NCI-H2227 treated with DMSO at 0.1 percent for 48 hours (cell line): ENCODE measurements at places on chromosomes 13 and 19.

DNA sequence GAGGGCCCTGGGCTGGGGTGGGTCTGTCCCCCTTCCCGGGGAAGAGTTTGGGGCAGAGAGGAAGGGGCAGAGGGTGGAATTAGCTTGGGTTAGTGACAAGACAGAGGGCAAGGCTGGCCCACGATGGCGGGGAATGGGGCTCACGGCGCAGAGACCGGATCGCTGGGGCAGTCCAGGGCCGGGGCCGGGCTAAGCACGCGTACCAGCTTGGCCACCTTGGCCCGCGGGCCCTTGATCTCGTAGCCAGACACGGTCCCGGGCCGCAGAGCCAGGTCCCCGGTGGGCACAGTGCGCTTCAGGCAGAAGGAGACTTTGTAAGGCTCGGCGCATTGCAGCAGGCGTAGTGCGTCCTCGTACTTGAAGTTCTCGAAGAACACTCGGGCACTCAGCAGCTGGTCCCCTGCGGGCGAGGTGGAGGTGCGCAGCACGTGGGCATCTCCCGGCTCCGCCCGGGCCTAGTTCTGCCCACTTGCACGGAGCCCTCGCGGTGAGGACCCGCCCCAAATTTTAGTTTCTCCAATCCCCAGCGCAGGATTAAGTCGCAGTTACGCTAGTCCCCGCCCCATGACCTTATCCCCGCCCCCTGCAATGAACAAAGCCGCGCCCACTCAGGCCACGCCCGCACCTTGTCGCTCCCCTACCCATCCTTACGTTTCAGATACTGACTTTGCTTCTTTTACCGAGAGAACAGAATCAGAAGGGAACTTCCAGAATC, 8.6 kb upstream of the HIPK4 start:
- DNase-seq: peak; percentile 98

DNA sequence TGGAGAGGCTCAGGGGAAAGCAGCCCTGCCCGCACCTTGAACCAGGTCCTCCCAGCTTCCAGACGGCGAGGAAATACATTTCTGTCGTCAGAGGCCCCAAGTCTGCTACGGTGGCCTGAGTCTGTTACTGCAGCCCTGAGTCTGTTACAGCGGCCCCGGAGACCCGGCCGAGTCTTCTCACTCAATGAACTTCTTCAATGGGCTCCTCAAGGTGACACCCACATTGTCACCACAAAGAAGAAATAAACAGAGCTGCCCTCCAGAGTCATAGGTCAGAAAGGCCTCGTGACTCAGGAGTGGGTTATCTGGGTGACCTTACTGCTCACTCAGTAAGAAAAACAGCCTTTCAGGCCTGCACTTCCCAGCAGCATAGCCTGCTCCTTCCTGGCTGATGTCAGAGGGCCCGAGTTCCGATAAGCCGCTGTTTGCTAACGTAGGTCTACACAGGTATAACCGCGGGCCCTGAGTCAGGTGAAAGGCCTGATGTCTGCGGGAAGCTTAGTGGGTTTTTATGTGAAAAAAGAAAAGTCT, 66.9 kb upstream of the TM9SF2 start:
- DNase-seq: no peak

GRCh38 chr19:5494773-5495172, 39.6 kb downstream of the ZNRF4 start:
- DNase-seq: no peak

GRCh38 chr13:112455476-112456059, 79.4 kb downstream of the SPACA7 start:
- DNase-seq: no peak

- no peak for DNase-seq
Measured at GRCh38 chr19:41917676-41918075, 10.6 kb downstream of the ERFL start.

DNA sequence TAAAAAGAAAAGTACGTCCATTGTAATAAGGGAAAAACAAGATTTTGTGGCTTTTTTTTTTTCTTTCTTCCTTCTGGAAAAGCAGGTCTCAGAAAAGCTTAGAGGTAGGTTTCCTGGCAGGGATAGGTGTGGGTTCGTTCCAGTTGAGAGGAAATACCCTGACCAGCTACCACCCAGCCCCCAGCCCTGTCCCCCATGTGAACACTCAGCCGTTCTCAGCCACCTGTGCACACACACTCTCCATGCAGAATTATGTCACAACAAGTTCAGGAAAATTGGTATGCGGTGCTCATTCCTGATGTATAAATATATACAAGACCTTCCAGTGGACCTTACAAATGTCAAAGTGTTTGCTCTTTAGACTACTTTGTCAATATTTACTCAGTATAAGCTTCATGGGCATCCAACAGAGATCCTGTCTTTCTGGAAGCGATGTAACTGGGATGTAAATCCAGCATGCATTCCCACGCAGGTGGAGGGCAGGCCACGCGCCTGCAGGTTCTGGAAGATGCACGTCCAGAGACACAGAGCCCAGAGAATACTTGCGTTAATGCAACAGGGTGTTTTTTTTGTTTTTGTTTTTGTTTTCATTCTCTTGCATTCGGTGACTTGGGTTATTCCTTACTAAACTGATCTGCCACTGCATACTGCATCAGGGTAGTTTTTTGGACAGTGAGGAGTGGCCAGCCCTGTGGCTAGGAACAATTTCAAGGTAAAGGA, 68.8 kb downstream of the TSHZ3 start:
- DNase-seq: no peak

DNA sequence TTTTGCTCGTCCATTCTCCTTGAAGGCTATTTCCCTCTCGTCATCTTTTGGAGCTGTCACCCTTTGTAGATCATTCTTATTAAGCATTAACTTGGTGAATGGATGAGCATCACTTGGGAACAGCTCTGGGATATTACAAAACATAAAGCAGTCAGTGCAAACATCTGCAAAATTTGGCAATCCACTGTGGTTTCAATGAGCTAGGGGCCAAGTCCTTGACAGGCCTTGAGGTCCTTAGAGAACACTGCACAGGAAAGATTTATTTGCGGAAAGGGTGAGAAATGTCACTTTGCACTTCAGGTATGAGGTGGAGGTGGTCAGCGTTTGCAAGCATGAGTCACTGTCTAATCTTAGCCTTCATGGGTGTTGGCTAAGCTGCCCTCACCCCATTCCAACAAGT, 239.7 kb upstream of the MAB21L1 start:
- no peak for DNase-seq

GRCh38 chr19:4969292-4969771, 419 bp downstream of the KDM4B start:
- DNase-seq: no peak

GRCh38 chr19:35779033-35779432, 3.7 kb downstream of the ARHGAP33 start:
- no peak for DNase-seq

DNA sequence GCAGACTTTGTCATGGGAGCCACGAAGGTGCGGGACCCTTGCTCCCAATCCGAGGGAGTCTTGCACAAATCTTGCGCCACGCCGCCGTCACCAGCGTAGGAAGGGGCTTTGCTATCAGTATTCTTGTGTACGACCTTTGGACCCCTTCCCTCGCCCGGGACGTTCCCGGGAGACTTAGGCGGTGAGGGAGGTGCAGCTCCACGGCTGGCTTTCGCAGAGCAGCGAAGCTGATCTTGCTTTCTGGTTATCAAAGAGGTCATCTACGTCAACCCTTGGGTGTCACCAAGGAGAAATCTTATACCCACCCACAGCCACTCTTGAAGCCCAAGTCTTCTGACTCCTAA, 583 bp downstream of the TECR start:
- DNase-seq: no peak

DNA sequence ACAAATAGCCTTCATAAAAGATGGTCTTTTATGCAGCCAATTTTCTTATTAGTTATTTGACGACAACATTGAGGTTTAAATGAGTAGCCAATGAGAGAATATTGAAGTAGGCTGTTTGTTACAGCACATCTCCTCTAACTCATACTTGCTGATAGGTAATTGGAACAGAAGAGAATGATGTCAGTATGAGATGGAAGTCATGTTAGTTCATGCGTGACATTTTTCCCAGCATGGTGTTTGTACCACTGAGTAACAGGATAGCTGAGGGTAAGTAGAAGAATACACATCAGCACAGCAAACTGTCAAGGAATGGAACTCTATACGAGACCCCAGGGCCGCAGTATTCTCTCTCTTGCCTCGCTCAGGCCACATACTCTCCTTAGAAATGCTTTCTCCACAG, 37.2 kb downstream of the COL4A2 start:
- DNase-seq: no peak

DNA sequence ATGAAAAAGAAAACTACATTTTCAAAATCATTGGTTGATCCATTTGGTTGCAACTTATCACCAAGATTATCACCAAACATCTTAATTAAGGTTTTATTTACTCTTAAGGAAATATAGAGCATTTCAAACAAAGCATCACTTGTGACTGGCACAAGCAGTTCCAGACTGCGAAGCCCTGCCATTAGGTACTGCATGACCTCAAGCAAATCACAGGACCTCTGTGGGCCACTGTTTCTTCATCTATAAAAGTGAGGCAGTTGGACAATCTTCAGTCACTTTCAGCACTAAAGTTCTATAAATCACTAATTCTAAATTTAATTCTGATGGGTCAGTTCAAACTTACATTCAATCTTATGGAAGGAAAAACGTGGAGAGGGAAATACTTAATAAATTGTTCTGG, 2.0 kb downstream of the ELF1 start:
- no peak for DNase-seq

GRCh38 chr13:110001670-110002275, 215.4 kb upstream of the IRS2 start:
- no peak for DNase-seq

DNA sequence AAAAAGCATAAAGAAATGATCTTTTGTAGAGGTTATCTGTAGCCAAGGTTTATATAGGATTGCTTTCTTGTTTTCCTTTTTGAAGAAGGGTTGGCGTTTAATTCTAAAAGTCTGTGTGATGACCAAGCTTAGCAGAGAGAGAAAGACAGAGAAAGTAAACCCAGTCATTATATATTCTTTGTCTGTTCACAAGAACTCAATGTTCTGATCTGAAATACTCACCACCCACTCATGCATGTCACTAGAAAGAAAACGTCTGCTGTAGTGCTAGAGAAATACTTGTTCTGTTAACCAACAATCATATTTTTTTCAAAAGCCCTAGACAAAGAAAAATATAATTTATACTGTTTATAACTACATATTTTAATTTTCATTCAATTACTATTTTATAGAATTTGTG, 173.7 kb upstream of the SLITRK5 start:
- DNase-seq: no peak

GRCh38 chr13:29607465-29607864, 12.0 kb upstream of the SLC7A1 start:
- no peak for DNase-seq

- no peak for DNase-seq
Measured at GRCh38 chr13:58566176-58566575, 934.6 kb downstream of the PCDH17 start.

GRCh38 chr19:29372461-29372860, 153.3 kb upstream of the VSTM2B start:
- DNase-seq: no peak

GRCh38 chr13:102696465-102696864, 1.6 kb upstream of the METTL21C start:
- no peak for DNase-seq

DNA sequence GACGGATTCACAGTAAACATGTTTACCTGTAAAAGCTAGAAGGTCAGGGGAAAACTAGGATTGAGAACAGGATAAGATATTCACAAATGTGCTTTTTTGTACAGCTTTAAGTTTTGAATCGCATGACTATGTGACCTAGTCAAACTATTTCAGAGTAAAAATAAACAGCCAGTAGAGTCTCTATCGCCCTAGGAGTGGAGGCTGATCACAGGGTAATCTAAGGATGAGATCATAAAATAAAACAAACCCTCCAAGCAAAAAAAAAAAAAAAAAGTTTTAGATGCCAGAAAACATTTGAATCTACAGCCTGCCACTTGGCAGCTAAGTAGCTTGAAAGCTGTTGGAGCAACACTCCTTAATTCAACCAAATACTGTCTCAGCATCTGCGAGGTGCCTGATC, 26.8 kb downstream of the ZNF350 start:
- no peak for DNase-seq

- no peak for DNase-seq
Measured at GRCh38 chr13:110706570-110707372, 855 bp upstream of the CARS2 start.

DNA sequence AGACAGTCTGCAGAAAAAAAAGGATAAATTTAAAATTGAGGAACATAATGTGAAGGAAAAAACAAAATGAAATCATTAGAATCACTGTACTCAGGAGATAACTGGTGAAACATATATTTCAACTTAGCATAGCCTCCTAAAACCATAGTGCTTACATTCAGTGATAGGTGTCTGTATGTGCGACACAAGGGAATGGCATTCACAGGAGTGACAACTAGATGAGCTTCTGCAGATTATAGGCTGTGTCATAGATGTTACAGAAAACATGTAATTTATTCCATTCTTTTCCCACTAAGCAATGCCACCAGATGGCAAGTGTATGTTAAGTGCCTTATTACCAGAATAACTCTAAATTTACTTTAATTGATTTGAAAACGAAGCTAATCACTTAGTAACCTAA, 960.0 kb upstream of the PCDH20 start:
- peak; percentile 38 for DNase-seq

DNA sequence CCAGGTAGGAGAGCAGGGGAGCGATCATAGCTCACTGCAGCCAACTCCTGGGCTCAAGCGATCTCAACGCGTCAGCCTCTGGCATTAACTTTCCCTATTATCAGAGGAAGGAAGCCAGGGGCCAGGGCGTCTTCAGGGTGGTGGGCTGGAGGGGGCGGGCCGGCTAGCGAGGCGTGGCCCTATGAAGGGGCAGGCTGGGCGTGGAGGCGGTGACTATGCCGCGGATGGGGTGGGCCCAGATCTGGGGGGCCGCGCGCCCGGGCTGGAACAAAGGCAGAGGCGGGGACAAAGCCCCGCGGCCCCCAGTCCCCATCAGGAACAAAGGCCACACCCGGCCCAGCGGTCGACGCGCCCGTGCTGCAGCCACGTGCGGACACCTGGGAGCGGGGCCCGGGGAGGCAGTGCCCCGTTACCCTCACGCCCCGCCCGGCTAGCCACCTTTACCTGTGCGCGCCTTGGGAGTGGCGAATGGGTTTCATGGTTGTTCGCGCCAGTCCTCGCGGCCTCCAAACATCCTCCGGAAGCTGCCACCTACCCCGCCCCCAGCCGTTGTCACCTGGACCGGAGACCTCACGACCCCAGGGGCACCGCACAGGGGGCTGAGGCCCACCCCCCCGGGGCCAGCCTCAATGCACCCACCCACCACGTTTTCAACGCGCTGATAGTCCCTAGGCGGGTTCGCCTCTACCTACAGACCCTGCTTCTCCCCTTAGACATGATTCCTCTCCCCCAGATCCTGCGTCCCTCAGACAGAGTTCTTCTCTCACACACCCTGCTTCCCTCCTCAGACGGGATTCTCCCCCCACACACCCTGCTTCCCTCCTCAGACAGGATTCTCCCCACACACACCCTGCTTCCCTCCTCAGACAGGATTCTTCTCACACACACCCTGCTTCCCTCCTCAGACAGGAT, 5.4 kb upstream of the TRIM28 start:
- DNase-seq: peak; percentile 99
